Stimulated activated CD8-positive, alpha-beta memory T cell treated with anti-CD3 and anti-CD28 coated beads, Interleukin-4, amount 100 ng/mL, for 1 hour (primary cell): ENCODE measurements at places on chromosomes 2 and 18.

DNA sequence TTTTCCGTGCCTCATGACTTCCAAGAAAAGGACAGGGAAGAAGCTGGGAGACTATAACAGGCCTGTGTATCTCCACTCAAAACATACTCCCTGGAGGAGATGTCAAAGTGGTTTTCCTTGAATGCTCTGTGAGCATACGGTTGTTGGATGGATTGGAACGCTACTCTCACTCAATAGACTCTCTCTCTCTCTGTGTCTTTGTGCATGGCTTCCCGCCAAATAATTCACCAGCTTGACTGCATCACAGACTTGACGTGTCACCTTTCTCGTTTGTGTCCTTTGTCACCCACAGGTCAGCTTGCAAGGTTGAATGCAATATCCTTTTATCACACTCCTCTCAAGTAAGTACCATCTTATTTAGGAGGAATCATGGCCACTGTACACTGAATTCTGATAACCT lies 156.8 kb upstream of the MAPRE2 start:
- DNase-seq: no peak

DNA sequence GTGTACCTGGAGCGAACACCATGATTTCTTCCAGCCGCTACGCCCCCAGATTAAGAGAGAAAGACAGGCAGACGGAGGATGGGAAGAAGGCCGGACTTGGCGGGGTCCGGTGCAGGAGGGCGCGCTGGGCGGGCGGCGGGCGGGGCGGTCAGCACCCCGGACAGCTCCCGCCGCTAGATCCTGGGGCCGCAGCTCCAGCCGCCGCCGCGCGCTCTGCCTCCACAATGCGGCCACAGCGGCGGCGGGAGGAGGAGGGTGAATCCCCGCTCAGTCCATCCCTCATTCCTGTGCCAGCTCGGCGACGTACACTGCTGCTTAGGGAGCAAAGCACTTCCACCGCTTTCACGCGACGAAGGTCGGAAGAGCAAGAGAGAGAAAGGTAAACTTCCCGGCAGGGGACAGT lies at the start of gene AKAIN1:
Gene AKAIN1, minus strand, starts transcription at position 226 of the 403 bp plus-strand sequence. Its CDS starts 204 bp downstream, at position 22.
- no peak for DNase-seq

- no peak for DNase-seq
Observed at GRCh38 chr2:190693533-190694232, 44.8 kb downstream of the NAB1 start.

GRCh38 chr2:124272261-124272841 lies 247.3 kb downstream of the CNTNAP5 start:
- no peak for DNase-seq

DNA sequence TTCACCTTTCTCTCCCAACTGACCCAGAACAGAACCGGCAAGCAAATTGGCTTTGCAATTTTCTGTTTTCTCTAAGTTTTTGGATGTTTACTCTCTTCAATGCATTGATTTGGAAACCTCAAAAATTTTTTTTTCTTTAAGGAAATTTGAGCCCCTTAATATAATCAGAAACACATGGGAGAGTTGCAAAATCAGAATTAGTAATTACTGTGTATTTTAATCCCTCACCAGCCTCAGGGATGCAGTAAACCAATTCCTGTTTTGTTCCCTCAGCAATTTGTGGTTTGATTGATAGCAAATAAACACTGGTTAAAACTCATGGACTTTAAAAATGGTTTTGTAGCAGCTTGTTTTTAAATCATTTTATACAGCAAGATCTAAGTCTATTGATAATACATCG lies 281.5 kb downstream of the NEDD4L start:
- no peak for DNase-seq

GRCh38 chr2:227177592-227178336 lies 13.3 kb downstream of the COL4A3 start:
- DNase-seq: no peak

DNA sequence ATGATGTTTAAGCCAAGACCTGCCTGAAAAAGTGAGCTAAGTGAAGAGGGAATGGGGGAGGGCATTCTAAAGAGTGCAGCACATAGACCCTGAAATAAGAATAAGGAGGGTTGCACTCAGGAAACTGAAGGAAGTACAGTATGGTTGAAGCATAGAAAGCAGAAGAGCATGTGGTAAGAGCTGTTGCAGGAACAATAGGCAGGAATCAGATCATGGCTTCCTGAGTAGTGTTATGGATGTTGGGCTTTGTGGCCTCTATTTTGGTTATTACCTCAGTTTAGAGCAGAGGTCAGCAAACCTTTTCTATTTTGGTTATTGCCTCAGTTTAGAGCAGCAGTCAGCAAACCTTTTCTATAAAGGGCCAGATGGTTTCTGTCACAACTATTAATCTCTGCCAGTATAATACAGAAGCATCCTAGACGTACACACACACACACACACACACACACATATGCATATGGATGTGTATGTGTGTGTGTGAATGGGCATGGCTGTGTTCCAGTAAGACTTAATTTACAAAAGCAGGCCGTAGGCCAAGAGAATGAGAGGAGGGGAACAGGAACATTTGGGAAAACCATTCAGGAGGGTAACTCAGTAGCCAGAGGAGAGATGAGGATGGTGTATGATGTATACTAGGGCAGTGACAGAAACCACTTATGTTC lies 91.1 kb upstream of the MYO3B start:
- DNase-seq: no peak

DNA sequence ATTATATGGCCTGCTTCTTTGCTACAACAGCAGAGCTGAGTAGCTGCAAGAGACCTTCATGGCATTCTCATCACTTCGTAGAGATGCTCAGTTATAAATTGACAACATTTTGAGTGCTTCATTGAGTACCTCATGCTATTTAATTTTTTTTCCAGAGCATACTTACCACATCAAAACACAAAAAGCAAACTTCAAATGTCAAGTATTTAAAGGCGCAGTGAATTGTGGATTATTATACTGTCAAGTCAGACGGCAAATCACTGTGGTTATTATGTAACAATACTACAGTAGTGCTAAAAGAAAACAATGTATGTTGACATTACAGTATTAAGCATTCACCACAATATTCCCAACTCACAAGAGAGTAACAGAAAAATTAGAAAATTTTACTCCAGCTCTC lies 12.5 kb downstream of the ZC3H8 start:
- no peak for DNase-seq

DNA sequence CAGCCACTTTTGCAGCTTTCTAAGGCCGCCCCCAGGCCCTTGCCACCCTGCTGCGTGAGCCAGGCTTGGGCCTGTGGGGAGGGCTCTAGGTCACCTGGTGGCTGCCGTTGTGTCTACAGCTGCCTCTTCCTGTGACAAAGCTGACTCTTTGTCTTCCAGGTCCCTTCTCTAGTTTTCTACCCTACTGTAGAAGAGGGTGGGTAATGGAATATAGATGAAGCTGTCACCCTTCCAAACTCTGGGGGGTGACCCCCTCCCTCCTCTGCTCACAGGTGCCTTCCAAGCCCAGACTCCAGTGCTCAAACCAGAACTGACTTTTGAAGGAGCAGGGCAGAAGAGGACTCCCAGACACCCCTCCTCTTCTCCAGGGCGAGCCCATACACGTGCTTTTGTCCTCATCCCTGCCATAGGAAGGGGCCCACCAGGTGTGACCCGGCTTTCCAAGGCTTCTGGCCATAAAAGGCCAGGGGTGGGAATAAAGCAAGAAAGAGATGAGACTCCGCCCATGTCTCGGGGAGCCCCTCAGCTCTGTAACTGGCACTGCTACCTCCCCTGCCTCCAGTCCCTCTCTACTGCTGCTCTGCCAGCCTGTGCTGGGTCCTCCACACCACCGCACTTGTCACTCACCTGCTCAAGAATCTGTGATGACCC lies 17.9 kb upstream of the SDC1 start:
- DNase-seq: no peak

GRCh38 chr2:232875256-232876121 lies 5.4 kb downstream of the SNORC start:
- no peak for DNase-seq

DNA sequence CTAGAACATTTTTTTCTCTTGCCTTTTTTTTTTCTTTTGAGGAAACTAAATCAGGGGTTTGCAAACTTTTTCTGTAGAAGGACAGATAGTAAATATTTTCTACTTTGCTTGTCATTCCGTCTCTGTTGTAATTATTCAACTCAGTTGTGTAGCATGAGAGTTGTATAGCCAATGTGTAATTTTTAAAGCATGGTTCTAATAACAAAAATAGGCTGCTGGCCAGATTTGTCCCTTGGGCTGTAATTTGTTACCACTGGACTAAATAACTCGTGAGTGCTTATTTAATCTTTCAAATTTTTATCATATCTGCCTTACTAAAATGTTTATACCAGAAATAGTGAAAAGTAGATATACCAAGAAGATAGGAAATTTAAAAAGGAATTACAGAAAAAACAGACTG lies 43.0 kb downstream of the CCDC148 start:
- no peak for DNase-seq

DNA sequence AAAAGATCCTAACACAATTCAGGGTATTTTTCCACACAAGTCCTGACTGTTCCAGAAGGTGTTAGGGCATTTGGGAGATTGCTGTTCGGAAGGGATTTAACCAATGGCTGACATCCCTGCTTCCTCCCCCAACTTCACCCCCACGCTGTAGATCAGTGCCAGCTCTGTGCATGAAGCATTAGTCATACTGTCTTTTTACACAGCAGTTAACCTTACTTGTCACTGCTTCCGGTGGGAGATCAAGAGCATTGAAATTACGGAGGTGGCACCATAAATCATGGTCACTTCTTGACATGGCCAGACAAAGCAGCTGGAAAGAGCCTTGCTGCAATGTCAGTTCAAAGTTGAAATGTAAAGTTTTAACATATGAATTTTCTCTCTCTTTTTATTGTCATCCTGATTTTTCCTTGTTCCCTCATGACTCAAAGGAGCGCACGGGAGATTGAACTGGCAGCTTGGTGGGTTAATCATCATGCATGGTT lies 70.2 kb downstream of the HRH4 start:
- DNase-seq: no peak

DNA sequence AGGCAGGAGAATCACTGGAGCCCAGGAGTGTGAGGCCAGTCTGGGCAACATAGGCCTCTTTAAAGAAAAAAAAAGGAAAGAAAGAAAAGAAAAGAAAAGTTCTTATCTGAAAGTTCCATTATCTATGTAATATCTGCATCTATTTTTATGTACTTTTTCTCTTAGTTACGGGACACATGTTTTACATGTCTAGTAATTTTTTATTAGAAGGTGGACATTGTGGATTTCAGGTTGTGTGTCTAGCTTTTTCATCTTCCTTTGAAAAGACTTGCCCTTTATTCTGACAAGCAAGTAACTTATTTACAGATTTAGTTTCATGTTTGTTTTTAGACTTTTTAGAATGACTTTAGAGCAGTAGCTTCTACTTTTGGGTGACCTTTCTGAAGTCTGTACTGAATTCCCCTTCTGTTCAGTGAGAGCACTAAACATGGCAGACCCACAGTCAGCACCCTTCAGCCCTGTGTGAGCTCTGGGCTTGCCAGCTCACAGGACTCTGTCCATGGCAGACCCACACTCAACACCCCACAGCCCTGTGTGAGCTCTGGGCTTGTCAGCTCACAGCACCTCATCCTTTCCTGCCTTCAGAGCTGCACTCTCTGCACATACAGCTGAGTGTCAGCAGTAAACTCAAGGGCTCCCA lies 17.5 kb downstream of the TRAPPC12 start:
- no peak for DNase-seq

DNA sequence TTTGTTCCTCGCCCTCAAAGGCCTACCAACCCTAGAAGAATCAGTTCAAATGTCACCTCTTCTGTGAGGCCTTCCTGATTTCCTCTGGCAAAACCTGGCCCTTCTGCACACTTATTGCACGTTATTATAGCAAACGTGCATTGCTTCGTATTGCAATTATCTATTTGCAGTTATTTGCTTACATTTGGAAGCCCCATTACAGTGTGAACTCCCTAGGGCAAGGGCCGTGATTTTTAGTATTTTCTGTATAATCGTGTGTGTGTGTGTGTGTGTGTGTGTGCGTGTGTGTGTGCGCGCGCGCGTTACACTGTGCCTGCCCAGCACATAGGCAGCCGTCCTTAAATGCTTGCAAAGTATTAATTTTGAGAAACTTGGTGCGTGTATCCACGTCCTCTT lies 460 bp upstream of the SEMA4F start:
- no peak for DNase-seq

DNA sequence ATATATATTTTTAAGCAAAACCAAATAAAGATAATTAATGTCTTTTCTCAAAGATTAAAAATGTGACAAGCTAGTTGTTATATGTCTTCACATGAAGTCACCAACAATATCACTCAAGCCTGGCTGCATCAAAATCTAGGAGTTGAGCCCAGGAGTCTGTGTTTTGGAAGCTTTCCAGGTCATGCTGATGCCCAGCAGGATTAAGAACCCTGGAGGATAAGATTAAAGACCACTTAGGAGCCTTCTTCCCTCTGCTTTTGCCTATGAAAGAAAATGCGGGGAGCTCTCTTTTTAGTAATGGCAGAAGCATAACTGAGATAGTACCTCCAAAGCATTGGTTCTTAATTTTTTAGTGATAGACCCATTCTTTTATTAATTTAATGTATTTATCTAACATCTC lies 157.4 kb downstream of the ASXL3 start:
- DNase-seq: no peak

DNA sequence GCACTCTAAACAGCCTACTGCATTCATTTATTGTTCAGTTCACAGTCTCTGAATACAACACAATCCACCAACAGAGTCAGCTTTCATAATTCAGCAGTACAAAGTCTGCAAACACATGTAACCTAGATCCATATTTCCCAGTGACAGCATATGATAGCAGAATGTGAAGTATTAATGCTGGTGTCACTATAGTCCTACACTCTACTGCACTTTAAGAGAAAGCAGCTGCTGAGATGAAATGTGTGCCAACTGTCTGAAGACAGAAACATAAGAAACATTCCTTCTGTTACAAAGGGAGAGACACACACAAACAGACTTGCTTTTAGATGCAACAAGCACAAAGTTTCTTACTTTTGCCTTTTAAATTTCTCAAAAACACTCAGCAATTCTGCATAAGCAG lies 441.8 kb downstream of the ZEB2 start:
- DNase-seq: no peak

- DNase-seq: no peak
Observed at GRCh38 chr2:189204322-189204941, 24.9 kb upstream of the COL5A2 start.

DNA sequence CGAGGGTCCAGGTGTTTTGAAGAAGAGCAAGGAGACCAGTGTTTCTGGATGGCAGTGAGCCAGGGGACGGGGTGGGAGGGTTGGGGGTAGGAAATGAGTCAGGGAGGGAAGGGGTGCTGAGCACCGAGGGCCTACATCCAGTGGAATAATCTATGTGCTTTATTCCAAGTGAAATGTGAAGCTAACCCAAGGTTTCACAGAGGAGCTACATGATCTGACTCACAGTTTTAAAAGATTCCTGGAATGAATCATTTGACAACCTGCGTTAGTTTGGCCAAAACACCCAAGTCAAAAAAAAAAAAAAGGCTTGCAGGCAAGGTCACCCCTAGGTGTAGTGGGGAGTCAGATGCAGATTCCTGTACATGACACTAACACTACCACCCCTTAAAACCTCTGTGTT lies 419.7 kb upstream of the MEX3C start:
- no peak for DNase-seq

GRCh38 chr2:216670266-216671080 lies 24.9 kb downstream of the IGFBP5 start:
- no peak for DNase-seq
